HS-27A (cell line): ENCODE measurements at places on chromosomes 1 and 21.

GRCh38 chr21:37468909-37469308 is 102.3 kb downstream of the DYRK1A start:
- DNase-seq = no peak

GRCh38 chr1:198730952-198731351 is 92.1 kb downstream of the PTPRC start:
- no peak for DNase-seq

- no peak for DNase-seq
Observed at GRCh38 chr1:169588785-169589485, 2.7 kb upstream of the F5 start.

GRCh38 chr1:110846861-110847260 is 26.1 kb upstream of the CD53 start:
- no peak for DNase-seq

GRCh38 chr1:113403065-113403464 is 12.8 kb downstream of the MAGI3 start:
- DNase-seq = no peak

GRCh38 chr1:25553749-25554429 is 10.5 kb downstream of the LDLRAP1 start:
- DNase-seq = no peak

DNA sequence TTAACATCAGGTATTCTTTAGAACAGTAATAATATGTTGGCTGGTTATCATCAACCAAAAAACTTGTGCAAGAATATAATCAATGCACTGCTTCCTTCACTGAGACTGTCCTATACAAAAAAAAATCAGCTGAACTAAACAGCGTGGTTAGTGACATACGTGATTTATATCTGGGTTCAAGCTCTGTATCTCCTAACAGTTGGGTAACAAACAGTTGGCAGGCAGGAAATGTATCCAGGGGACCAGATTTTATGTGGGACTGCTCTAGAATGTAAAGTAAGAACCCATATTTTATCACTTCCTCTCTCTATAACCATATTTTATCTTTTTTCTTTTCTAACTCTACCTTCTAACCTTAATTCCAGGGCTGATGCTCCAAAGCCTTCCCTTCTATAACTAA is 8.0 kb downstream of the ACBD6 start:
- no peak for DNase-seq

DNA sequence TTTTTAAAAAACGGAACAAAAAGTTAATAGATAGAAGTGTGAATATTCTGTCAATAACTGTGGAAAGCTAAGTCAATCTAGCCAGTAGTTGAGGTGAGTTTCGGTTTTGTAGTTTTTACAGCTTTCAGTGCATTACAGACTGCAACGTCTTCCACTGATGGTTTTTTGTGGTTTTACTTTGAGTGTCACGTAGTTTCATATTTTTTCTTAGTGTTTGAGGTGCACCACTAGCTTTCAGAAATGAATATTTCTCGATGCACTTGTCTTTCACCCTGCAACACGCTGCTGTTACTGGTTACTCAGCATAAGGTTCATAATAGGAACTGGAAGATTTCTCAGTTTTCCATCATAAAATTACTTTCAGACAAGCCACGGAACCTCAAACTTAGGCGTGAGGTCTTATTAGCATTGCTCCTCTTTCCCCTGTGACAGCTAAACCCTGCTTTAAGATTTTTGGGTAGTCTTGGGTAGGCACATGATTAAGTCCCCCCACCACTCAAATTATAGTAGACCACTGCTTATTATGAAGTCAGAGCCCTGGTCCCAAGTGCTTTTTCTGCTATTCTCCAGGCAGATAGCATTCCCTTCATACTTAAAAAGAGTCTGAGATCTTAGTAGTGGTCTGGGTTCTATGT is 1412.7 kb downstream of the KCNT2 start:
- DNase-seq = no peak

- peak; percentile 8 for DNase-seq
Observed at GRCh38 chr1:44326024-44326701, 28.9 kb downstream of the ERI3 start.

GRCh38 chr1:30684881-30685795 is 38.2 kb downstream of the MATN1 start:
- DNase-seq = no peak

DNA sequence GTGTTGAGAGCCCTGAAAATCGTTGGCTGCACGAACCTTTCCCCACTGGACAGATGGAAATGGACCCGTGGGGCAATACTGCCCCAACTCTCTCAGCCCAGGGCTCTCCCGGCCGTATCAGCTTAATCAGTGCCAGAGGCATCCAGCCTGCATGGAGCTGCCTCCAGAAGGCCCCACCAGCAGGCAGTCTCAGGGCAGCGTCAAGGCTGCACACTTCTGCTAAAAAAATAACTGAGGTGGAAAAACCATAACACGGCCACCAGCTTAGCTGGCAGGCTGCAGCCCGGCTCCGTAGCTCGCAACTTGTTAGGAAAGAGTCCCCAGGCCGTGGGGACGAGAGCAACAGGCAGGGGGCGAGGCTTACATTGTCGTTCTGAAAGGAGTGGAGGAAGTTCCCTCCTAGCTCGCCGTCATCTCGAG is 27.9 kb downstream of the MRPL37 start:
- no peak for DNase-seq

DNA sequence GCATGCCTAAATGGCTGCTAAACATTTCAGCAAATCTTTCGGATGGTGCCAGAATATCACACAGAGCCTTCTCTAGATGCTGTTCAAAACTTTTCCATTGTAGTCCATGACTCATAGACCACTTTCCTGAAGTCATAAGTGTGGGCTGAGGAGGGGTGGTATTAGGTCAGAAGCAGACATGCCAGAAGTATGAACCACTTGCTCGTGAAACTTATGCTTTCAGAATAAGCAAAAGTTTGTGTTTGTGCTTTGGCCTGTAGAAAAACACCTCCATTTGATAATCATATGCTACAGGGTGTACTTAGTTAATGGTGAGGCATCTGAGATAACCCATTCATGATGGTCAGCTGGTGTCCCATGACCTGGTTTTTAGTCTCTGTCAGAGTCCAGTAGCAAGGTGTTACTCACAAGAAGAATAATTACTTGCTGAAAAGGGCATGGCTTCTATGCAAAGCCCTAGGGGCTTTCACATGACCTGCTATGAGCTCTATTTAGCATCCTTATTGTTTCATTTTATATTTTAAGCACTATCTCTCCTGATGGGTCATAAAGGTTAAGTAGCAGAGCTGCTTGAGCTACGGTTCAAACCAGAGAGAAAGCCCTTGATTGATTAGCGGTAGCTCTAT is 183.1 kb upstream of the IVNS1ABP start:
- peak; percentile 29 for DNase-seq

DNA sequence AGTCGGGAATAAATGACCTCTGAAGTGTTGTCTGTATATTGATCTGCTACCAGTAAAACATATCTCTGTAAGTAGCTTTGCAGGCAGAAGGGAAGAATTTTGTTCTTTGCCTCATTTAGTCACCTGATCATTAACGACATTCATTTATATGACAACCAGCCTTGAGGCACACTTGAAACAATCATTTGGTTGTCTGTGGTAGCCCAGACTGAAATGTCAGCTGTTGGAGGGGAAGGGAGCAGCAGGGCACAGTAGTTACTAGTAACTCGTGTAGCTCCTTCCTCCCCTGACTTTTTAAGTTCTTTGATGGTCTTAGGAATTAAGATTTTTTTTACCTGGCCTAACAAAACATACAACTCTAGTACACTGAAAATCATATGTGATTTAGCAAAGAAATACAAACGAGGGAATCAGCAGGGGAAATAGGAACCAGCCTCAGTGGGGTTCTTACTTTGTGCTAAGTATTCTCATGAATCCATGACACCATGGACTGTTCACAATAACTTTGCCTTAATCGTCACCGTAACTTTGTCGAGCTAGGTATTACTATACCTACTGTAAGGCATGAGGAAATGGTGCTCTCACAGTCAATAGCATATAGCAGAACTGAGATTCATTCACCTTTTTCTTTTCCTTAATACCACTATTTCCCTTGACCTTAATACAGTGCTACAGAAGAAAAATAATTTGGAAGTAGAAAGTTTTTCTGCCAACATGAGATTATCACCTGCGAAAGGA is 6.4 kb downstream of the IL12RB2 start:
- DNase-seq = no peak

DNA sequence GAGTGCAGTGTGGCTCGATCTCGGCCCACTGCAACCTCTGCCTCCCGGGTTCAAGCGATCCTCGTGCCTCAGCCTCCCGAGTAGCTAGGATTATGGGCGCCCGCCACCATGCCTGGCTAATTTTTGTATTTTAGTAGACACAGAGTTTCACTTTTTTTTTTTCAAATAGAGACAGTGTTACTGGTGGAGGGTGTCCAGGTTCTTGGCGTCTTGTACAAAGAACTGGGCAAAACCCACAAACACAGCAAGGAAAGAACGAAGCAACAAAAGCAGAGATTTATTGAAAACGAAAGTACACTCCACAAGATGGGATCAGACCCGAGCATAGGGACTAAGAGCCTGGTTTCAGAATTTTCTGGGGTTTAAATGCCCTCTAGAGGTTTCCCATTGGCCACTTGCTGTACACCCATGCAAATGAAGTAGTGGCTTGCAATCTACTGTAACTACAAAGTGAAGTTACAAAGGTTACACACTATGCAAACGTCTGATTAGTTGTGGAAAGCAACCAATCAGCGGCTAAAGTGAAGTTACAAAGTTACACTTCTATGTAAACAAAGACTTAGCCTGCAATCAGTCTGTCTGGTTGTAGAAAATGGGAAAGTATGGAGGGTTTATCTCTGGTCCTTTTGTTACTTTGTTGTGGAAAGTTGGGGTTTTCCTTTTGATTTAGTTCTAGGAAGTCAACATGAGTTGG is 199.1 kb downstream of the DYRK1A start:
- DNase-seq = no peak

DNA sequence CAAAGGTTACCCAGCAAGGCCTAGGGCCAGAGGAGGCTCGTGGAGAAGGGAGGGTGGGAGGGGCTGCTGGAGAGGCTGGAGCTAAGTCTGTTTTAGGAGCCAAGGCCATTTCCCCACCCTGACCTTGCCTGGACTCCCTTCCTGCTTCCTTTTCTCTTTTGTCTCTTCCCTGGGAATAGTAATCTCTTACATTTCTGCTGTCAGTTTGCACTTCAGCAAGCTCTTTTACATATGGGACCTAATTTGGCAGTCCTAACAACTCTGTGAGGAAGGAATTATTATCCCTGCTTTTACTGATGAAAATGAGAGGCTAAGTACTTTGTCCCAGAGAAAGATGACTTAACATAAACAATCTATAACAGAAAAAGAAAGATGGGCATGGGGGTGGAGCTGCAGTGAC is 13.8 kb downstream of the OPTC start:
- DNase-seq = no peak

DNA sequence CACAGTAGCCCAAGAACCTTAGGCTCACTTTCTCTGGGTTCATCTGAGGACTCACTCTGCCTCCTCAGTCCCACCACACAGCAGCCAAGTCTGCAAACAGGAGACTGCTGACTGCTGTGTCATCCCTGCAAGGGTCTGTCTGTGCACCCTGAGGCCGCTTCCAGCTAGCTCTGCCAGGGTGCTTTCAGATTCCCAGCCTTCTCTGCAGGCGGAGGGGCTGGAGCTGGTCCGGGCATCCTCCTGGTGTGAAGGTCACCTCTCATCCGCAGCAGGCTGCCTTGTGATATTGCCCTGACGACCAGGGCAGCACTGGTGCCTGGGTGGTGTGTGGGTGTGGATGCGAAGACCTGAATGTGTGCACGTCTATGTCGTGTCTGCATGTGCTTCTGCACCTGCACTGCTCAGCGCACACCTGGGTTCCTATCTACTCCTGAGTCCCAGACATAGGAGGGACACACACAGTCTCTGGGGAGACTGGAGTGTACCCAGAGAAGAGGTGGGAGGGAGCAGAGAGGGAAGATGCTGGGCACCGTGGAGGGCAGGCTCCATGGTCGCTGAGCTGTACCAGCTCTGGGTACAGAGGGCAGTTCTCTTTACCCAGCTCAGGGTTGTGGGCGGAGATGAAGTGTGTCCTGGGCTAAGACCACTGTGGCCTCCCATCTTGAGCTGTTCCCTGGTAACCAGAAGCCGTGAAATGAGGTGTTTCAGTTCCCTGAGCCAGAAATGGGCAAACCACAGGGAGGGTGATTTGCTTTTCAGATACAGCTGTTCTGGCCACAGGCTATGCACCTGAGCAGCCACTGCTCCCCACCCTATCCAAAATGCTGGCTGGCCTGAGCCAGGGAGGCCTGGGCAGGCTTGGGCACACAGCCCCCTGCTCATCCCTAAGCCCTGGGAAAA is 160.9 kb upstream of the CSF3R start:
- no peak for DNase-seq

GRCh38 chr1:94024104-94024792 is 96.7 kb downstream of the ABCA4 start:
- no peak for DNase-seq

DNA sequence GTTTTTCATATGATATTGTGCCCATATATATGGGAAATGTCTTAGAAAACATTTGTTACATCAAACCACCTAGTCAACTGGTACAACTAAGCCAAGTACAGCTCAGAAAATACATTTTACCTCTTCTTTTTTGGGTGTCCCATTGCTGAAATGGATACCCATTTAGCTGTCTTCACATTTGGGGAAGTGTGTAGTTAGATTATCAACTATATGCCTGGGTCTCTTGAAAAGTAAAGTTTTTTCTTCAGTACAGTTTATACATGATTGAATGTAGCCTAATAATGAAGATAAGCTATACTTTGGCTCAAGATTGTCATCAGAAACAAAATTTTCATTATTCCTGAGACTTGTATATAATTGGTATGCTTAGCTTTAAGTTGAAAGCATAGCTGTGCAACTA is 2.0 kb downstream of the AGO3 start:
- DNase-seq = no peak

- DNase-seq = peak; percentile 67
Observed at GRCh38 chr1:39657923-39658485, 13.9 kb downstream of the NT5C1A start.

DNA sequence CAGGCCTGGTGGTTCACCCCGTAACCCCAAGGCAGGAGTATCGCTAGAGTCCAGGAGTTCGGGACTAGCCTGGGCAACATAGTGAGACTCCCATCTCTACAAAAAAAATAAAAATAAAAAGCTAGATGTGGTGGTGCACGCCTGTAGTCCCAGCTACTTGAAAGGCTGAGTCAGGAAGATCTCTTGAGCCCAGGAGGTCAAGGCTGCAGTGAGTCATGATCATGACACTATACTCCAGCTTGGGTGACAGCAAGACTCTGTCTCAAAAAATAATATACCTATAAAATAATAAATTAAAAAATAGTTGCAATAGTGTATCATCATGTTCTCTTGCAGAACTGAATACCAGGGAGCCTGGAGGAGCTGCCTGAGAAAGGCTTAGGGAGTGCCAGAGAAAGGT is 19.9 kb upstream of the TMEM39B start:
- DNase-seq = no peak

- DNase-seq = no peak
Observed at GRCh38 chr1:24152631-24153494, 9.9 kb upstream of the IL22RA1 start.

- DNase-seq = no peak
Observed at GRCh38 chr1:16164213-16165072, 8.6 kb upstream of the EPHA2 start.

- no peak for DNase-seq
Observed at GRCh38 chr1:24387636-24388175, 25.9 kb downstream of the STPG1 start.

- DNase-seq = no peak
Observed at GRCh38 chr1:25031966-25032667, 102.0 kb upstream of the RUNX3 start.
